ENCODE measurements at places on chromosomes 13 and 19.
A peak's percentile ranks its signal among the peaks of the same experiment; 100 is the strongest.

- DNase-seq: peak; percentile 47
Measured at GRCh38 chr19:46776927-46777911, 11.2 kb downstream of the SLC1A5 start.

GRCh38 chr13:24742294-24742693 lies 21.7 kb upstream of the RNF17 start:
- DNase-seq: no peak

DNA sequence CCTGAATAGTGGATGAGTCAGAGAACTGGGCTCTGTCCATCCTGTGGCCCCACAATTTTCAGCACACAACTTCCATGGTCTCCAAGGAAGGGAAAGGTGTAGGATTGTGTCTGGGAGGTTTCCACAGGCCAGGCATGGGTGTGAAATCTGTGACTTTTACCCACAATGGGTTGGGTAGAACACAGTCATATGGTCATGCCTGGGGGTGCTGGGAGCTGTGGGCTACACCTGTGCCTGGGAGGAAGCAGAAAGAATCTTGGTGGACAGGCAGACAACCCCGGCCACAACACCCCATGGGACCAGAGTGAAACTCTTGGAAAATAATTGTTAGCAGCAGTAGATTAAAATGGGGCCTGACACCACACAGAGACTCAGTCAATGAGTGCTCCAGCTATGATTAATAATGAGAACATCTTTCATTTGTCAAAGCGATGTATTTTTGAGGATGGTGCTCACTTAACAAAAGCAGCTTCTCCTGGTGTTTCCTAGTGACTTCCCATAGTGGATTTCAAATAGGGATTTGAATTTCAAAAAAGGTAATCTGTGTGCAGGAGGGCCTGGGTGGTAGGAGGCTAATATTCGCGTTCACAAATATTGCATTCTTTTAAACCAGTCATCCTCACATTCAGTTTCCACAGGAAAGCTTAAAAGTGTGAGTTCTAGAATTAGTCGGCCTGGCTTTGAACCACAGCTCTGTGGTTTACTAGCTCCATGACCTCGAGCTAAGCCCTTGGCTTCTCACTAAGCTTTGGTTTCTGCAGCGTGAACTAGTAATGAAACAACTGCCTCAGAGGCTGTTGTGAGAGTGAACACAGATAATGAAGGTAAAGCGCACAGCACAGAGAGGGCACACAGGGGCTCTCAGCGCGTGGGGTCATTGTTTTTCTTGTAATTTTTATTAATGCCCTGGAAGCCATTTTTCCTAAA lies 89.3 kb upstream of the UQCRFS1 start:
- no peak for DNase-seq

DNA sequence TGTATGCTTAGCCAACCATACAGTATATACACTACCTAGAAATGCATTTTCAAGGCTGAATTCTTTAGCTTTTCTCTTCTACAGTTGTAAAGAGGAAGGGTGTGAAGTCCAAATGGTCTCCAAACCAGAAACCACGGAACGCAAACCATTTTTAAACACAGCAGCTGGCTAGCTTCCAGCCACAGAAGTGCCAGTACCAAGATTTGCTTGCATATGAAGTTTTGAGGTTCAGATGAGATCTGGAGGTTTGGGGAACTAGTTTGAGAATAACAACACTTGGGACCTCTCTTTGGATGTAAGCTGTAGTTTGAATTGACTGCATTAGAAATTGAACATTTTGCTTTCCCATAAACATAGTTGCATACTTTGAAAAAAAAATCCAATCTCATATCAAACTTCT lies 1243.5 kb downstream of the EFNB2 start:
- DNase-seq: no peak

GRCh38 chr13:40656358-40656757 lies 10.1 kb downstream of the FOXO1 start:
- no peak for DNase-seq

- peak; percentile 22 for DNase-seq
Measured at GRCh38 chr13:76398425-76398824, 487.8 kb downstream of the KCTD12 start.

- no peak for DNase-seq
Measured at GRCh38 chr19:5074830-5075394, 106.0 kb downstream of the KDM4B start.

DNA sequence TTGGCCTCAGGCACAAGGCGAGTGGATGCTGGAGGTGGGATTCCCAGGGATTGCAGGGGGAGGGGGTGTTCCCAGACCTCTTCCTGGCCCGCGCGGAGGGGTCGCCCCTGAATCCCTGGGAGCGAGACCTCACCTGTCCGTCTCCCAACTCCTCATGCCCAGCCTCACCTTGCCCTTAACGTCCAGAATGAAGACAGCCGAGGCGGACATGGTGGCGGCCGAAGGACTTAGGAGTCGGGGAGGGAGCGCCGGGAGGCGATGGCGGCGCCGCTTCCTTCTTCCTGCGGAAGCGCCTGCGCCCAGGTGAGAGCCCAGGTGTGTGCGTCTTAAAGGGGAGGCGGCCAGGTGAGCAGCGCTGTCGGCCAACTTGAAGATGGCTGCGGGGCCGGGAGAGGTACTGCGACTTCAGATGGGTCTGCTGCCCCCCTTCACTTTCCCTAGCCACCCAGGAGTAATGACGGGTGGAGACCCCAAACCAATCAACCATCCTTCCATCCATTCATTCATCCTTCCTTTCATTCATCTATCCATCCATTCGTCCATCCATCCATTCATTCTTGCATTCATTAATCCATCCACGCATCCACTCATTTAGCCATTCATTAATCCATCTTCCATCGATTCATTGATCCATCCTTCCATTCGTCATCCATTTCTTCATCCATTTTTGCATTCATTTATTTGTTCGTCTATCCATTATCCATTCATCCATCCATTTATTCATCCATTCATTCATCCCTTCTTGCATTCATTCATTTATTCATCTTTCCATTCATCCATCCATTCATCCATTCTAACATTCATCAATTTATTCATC lies at the start of gene AP1M2:
Gene AP1M2, minus strand, starts transcription at position 291 of the 817 bp plus-strand sequence. Its CDS starts 81 bp downstream, at position 210.
- no peak for DNase-seq

GRCh38 chr19:30371161-30371836 lies 885 bp upstream of the ZNF536 start:
- no peak for DNase-seq

DNA sequence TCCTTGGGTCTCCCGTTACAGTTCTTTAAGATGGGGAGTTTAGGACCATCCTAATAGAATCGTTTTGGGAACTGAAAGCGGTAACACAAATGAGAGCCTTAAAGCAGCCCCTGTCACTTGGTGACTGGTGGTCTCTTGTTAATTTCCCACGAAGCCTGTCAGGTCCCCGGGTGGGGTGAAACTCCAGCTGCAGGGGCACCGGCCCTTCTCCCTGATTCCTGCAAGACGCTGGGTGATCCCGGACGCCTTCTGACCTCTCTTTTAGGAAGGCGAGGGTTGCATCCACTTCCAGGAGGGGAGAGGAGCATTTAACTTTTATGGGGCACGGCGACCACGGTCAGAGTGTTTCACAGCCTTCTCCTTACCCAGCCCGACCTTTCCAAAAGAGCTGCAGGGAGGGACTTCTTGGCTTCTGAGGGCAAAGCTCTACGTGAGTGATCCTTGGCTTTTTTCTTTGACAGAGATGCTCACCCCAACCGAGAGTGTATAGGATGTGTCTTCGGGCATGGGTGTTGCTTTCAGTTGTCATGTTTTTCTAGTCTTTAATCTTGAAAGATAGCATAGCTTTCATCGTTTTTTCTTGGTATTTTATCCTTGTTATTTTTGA lies 688 bp downstream of the ZNF225 start:
- DNase-seq: peak; percentile 3

DNA sequence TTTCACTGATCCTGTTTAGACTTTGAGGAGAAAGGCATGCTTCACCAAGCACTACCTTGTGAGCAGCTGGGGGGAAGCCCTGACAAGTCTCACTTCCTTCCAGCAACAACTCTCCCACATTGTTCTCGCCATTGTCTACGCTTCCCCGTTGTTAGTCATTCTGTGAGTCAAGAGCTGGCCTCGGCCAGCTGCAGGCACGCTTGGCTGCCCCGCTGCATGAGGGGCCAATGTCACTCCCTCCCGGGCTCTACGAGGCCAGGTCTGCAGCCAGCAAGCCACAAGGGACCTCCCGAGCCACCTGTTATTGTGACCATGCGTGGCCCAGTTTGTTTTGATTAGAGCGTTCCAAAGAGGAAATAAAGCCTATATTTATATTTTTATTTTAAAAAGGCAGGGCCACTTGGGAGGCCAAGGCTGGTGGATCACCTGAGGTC lies 220.9 kb downstream of the FOXO1 start:
- no peak for DNase-seq

DNA sequence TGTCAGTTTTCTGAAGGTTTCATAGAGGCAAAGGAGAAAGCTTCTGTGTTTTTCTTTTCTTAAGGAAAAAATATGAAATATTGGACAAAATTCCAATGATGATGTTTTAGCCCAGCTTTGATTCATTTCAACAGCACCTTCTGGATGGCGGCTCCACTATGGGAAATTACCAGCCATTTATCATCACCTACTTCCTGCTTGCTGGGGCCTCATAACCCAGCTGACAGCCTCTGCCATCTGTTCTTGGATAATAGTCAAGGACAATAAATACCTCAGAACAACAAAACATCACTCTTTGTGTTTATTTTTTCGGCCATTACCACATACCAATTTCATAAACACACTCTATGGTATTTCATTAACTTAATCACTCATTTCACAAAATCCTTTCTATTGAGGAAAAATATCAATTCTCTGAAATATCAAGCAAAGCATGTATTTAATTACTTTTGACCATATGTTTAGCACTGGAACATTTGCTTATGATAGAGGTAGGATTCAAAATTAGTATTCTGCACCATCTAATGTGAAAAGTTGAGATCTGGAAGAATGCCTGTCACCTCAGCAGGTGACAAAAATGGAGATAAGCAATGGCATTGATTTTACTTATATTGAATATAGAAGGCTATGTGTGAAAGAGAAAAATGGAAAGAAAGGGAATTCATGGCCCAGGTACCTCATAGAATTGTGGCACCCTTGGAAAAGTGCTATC lies 629.7 kb downstream of the LIG4 start:
- no peak for DNase-seq

DNA sequence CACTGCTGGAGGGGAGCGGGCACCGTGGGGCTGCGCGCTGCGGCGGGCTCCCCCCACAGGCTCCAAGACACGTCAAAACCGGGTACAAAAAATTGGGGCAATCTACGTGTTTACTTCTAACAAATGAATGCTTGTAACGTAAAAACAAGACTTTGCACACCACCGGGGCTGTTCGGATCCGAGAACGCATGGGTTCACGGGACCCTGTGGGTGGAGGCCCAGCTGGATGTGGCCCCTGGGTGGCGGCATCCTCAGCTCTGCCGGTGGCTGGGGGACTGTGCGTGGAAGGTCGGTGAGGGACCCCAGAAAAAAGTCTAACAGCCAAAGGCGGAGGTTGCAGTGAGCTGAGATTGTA lies 10.3 kb upstream of the SLC7A10 start:
- no peak for DNase-seq

DNA sequence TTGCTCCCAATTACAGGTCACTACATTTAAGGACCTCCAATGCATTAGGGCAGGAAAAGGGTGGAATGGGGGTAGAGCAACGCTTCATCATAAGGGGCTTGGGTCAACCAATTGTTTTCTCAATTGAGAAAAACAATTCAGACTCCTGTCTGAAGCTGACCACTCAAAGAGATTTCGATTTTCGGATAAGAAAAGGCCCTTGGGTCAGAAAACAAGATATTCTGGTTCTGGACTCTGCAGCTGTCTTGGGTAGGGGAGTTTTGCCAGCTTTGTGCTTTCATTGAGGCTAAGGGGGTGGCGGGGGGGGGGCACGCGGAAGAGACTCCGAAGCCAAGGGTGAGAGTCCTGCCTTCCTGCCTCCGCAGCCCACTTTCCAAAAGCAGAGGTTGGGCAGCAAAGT lies 4.8 kb upstream of the ZNF98 start:
- no peak for DNase-seq

GRCh38 chr13:105814219-105814901 lies 721.1 kb downstream of the EFNB2 start:
- no peak for DNase-seq

- DNase-seq: no peak
Measured at GRCh38 chr19:5932146-5932545, 18.1 kb downstream of the CAPS start.

DNA sequence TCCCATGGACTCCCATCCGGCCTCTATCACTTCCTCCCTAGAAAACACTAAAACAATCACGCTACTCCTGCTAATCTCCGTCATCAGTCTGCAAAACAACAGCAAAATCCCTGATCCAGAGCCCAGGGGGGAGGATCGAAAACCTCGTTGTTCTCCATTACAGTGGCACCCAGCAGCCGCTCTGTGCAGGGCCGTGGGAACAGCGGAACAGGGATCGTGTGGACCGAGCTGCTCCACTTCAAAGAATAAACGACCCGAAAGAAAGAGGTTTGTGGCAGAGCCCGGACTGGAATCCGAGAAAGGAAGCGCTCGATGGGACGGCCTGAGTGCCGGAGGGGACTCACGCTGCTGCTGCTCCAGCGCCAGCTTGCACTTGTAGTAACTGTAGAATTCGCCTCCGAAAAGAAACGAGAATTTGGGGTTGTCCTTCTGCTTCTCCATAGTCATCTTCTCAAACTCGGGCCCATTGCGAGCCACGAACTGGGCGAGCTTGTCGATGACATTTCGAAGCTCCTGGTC lies 652 bp downstream of the CHERP start:
- peak; percentile 5 for DNase-seq

DNA sequence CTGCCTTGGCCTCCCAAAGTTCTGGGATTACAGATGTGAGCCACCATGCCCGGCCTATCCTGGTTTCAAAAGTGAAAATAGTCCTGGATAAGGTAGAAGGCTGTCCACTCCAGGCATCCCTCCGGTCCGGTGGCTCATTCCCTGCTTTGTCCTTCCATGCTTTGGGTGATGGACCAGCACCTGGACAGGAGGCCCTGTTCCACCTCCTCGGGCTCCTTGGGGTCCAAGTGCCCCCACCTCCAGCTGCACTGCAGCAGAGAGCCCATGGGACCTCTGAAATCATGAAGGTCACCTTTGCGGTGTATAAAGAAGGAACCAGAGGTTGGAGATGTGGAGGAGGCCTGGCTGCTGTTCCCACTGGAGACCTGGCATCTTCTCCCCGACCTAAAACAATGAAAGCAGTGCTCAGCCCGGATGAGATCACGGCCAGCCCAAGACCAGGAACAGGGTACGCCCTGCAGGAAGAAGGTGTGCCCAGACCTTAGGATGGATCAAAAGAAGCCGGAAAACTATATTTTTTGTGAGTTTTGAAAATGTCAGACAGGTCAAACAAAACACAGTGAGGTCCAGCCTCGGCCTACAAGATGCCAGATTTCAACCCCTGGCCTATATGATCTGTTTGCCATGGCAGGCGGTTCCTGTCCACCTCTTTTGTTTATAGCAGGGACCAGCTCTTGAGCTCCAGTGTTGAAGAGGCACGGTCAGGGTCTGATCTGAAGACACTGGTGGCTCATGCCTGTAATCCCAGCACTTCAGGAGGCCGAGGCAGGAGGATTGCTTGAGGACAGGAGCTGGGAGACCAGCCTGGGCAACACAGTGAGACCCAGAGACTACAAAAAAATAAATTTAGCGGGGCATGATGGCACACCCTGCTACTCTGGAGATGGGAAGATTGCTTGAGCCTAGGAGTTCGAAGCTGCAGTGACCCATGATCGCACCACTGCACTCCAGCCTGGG lies 5.8 kb downstream of the LSR start:
- no peak for DNase-seq

Measured in SK-MEL-5 (cell line).